ENCODE measurements at places on chromosomes 3 and 15.
A peak's percentile ranks its signal among the peaks of the same experiment; 100 is the strongest.

GRCh38 chr3:74443102-74443501 lies 171.4 kb downstream of the CNTN3 start:
- DNase-seq = no peak

- DNase-seq = peak; percentile 58
Measured at GRCh38 chr15:41621200-41622193, 38.7 kb upstream of the MGA start.

DNA sequence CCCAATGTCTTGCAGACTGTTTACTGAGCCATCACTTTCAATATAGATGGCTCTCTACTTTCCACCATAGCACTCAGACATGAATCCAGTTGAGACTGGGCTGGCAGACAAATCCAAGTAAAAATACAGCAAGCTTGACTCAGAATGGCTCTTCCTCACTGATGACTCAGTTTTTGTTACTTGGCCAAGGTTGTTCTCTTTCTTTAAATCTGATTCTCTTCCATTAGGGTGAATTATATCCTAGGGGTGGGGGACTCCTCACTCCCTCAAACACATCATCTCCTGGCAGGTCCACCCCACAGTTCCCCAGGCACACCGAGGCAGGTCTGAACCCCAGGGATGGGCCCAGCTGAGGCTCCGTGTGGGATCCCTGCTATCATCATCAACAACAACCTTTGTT lies 157.9 kb downstream of the MEX3B start:
- DNase-seq = no peak

GRCh38 chr3:47661121-47661752 lies 82.6 kb upstream of the CSPG5 start:
- no peak for DNase-seq

- DNase-seq = peak; percentile 95
Measured at GRCh38 chr3:150703756-150704344, at the start of gene ERICH6. TSS of gene ERICH6 (minus strand) at chr3:150703920. CDS start at chr3:150703898, 22 bp downstream.

GRCh38 chr3:124372775-124373174 lies 357.5 kb upstream of the UMPS start:
- no peak for DNase-seq
